ENCODE measurements at places on chromosomes 4 and X.

DNA sequence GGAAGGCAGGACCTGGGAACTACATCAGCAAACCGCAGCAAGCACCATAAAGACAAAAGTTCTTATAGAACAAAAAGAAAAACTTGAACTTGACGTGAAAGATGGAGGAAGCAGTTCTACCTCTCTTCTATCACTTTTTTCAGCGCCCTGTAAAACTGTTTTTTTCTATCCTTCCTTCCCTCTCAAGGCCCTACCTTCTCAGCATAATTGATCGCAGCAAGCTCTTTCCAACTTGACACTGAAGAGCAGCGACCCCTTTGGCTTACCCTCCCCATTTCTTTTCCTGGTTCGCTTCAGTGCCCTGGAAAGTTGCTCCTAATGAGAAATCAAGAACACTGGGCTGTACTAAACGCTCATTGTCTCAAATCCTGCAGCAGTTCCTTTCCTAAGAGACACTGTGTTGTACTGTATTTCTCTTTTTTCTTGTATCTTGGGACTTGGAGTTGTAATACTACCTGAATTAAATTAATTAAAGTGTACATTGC is 150.6 kb upstream of the SLC4A4 start:
- peak; percentile 17 for DNase-seq

- no peak for DNase-seq
Measured at GRCh38 chr4:121898150-121898549, 27.9 kb upstream of the BBS7 start.

- no peak for DNase-seq
Measured at GRCh38 chr4:8699479-8700145, 107.0 kb downstream of the CPZ start.

DNA sequence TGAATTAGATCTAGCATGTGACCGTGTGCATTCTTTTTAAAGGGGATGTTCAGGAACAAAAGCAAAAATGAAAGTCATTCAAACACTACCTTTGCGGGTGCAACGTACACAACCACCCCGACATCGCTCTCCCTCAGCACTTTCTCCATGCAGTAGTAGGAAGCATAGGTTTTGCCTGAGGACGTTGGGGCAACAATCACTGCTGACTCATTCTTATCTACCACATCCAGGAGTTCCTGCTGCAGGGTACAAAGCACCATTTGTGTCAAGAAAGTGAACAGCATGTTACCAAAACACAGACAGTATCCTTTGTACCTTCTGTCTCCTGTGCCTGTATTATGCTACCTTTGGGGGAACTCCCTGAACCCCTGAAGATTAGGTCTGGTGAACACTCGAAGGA is 58.6 kb downstream of the DDX60L start:
- DNase-seq: no peak

GRCh38 chr4:54118850-54119589 is 19.1 kb downstream of the GSX2 start:
- DNase-seq: no peak

- DNase-seq: no peak
Measured at GRCh38 chr4:187364401-187364800, 631.2 kb upstream of the ZFP42 start.

GRCh38 chrX:54799046-54799445 is 991 bp upstream of the ITIH6 start:
- no peak for DNase-seq

- DNase-seq: no peak
Measured at GRCh38 chrX:103453655-103454054, 65.6 kb downstream of the RAB40A start.

GRCh38 chr4:6472008-6472386 is 417 bp downstream of the PPP2R2C start:
- DNase-seq: no peak

GRCh38 chrX:20263474-20263873 is 3.2 kb downstream of the RPS6KA3 start:
- DNase-seq: no peak

DNA sequence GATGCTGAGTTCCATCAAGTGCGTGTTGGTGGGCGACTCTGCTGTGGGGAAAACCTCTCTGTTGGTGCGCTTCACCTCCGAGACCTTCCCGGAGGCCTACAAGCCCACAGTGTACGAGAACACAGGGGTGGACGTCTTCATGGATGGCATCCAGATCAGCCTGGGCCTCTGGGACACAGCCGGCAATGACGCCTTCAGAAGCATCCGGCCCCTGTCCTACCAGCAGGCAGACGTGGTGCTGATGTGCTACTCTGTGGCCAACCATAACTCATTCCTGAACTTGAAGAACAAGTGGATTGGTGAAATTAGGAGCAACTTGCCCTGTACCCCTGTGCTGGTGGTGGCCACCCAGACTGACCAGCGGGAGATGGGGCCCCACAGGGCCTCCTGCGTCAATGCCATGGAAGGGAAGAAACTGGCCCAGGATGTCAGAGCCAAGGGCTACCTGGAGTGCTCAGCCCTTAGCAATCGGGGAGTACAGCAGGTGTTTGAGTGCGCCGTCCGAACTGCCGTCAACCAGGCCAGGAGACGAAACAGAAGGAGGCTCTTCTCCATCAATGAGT is 46.6 kb downstream of the RHOH start:
- DNase-seq: no peak

GRCh38 chr4:151107063-151107462 is 7.6 kb downstream of the RPS3A start:
- DNase-seq: no peak
